ENCODE measurements at places on chromosomes 2 and 18. TPM values are rescaled to one million over a fixed set of nuclear protein-coding genes. Genes with fewer than 3 reads are reported as not detected.

Gene RETSAT
- total RNA-seq = 65.8 TPM

- no peak for DNase-seq
Measured at GRCh38 chr2:128682266-128682665, 363.6 kb upstream of the HS6ST1 start.

Gene STK25
- 156 TPM for total RNA-seq

Gene GCKR
- total RNA-seq = 0.21 TPM

- DNase-seq = no peak
Measured at GRCh38 chr2:72934683-72935610, 17.6 kb downstream of the EMX1 start.

- DNase-seq = no peak
Measured at GRCh38 chr2:168030862-168031624, 216.4 kb downstream of the STK39 start.

Gene FBLN7
- total RNA-seq = 2.5 TPM

Gene GALNT5
- total RNA-seq = 8.8 TPM

Gene COL6A3
- 138 TPM for total RNA-seq

- no peak for DNase-seq
Measured at GRCh38 chr18:42961298-42961697, 154.2 kb downstream of the RIT2 start.

Gene ST8SIA5
- not detected for total RNA-seq

Gene ARHGAP25
- total RNA-seq = 9.0 TPM

Gene RBM44
- 0.08 TPM for total RNA-seq

GRCh38 chr2:8847400-8847799 lies 10.0 kb upstream of the KIDINS220 start:
- DNase-seq = no peak

Gene TMEM18
- 16.8 TPM for total RNA-seq

DNA sequence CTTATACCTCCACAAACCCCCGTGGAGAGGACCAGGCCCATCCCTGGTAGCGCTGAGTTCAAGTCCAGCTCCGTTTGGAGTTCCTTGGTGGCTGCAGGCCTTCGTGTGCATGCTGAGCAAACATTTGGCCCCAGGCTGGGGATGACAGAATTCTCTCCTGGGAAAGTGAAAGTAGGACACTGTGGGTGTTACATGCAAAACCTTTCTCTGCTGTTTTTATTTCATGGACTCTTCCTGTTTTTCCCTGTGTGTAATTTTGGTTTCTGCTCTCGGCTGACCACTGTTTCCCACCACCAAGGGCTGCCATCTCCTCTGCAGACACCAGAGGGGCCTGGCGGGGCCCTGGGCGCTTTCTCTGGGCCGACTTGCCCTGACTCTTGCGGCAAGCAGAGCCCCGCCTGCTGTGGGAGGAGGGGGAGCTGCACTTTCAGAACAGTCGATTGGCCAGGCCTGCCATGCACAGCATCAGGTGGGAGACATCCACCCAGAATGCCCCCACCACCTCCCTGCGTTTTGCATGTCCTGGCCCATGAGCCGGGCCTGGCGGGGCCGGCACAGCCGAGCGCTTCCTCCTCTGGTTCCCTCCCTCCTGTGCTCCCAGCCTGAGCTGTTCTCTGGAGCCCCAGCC lies 102.4 kb downstream of the CABLES1 start:
- DNase-seq = no peak

DNA sequence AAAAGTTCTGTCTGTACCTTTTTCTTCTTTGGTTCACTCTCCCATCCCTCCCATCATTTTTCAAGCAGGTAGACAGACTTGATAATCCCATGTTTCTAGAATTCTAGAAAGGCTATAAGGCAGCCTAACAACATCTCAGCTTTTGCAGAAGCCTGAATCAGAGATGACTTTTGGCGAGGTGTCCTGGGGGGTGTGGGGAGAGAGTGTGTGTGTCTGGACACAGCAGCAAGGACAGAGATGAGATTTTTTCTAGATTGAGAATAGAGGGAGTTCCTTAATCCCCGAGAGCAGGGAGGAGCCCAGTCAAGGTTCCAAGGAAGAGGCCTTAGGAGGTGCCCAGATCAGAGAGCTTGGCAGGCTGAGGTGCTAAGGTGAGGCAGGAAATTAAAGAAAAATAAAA lies 22.0 kb upstream of the LAPTM4A start:
- no peak for DNase-seq

Gene CDH19
- 3.6 TPM for total RNA-seq

DNA sequence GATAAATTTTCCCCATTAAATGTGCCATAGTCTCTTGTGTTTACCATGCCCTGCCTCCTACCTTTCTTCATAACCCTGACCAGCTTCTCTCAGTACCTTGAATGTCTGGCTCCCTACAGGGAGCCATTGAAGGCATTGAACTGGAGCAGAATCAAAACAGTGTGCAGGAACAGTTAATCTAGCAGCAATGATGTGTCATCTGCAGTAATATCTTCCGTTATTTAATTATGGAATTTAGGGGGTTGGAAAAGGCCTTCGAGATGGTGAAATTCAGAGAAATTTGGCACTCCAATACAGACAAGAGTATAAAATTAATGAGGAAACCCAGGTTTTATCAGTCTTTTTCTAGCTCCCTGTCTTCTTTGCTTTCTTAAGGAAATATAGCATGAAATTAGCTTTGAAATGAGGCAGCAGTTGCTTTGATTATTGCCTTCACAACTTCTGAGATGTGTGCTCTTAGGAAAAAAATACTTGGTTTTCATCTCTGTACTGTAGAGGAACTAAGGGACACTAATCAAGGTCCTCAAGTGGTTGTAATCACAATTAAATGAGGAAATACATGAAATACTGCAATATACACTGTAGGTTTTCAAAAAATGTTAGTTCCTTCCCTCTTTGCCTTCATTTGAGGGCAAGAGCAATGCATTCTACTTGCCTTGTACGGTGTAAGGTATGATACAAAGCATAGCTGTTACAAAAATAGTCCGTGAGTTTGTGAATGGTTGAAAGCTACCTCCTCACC lies 369.1 kb downstream of the SETBP1 start:
- DNase-seq = no peak

DNA sequence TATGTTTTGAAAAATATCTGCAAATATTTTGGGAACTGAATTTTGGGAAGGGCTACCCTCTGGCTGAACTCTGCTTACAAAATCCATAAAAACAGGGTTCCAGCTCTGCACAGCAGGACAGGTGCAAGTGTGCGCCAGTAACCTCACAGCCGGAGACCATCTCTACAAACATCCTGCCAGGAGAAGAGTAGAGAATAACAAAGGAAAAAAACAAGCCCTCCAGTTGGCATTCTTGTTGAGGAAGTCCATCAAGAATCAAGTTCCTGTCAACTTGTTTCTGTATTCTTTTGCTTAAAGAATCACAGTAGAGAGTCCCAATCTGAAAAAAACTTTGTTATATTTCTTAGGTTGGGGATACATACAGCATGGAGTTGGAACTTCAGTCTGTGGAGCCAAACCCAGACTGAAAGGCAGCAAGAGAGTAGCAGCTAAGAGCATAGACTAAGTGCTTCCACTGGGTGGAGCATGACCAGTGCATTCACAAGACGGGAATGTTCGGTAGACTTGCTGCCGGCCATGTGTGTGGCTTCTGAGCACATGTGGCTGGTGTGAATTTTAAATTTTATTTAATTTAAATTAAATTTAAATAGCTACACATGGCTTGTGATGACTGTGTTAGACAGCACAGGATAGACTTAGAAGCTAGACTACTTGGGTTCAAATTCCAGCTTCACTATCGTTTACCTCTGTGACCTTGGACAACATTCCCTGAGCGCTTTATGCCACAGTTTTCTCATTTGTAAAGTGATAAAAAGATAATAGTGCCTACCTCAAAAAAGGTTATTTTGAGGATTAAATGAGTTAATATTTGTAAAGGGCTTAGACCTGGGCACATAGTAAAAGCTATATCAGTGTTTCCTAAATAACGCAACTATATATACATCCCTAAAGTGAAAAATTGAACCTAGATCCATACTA lies 41.9 kb downstream of the SPTBN1 start:
- DNase-seq = no peak

All from esophagus squamous epithelium (tissue), 5 donors.